ENCODE measurements at places on chromosomes 1 and 21.

GRCh38 chr1:184162281-184162680, 110.8 kb downstream of the TSEN15 start:
- DNase-seq, result no peak

DNA sequence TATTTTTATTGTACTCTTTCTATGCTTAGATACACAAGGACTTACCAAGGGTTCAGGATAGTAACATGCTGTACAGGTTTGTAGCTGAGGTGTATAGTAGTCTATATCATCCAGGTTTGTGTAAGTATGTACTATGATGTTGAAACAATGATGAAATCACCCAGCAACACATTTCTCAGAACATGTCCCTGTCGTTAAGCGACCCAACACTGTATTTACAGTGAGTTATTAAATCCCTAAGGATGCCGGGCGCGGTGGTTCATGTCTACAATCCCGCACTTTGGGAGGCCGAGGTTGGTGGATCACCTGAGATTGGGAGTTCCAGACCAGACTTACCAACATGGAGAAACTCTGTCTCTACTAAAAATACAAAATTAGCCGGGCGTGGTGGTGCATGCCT, 21.6 kb upstream of the RCOR3 start:
- no peak for DNase-seq

DNA sequence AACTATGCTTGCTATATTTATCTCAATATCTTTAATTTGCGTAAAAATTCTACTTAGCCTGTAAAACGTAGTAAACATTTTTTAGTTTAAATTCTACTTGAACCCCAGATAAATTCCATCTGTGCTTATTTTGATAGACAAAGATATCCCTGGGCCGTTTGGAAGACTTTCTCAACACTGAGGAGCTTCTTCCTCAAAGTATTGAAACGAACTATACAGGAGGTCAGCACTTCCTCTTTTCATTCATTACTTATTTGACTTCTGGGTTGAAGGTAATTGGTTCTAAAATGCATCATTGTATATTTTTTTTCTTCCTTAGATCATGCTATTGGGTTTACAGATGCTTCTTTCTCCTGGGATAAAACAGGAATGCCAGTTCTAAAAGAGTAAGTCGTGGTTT, 74.7 kb downstream of the HSPA13 start:
- peak; percentile 7 for DNase-seq

DNA sequence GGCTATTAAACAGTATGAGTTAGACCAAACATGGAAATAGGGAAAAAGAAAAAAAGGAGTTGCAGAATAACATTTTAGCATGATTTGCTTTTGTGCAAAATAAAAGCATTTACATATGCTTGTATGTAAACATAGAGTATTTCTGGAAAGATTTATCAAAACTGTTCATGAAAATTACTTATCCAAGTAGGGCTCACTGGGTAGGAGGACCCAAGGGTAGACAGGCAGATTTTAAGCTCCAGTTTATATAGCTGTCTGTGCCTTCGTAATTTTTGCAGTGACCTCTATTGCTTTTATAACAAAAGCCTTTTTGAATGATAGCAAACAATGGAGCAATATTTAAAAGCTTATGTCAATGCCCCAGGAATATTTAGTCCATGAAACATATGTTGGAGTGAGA, 228.8 kb upstream of the IRF2BP2 start:
- DNase-seq, result no peak

GRCh38 chr1:25699500-25700143, 83.0 kb downstream of the MAN1C1 start:
- DNase-seq, result no peak

- no peak for DNase-seq
Measured at GRCh38 chr1:197268012-197268411, at the start of gene CRB1. Gene CRB1 (plus strand): TSS chr1:197268252. CDS start chr1:197268413, 161 bp downstream.

GRCh38 chr1:27576806-27577227, 27.1 kb downstream of the AHDC1 start:
- no peak for DNase-seq

GRCh38 chr1:85571828-85572227, 8.7 kb upstream of the CCN1 start:
- DNase-seq, result no peak

GRCh38 chr1:37438037-37438868, 36.1 kb upstream of the ZC3H12A start:
- DNase-seq, result no peak

- no peak for DNase-seq
Measured at GRCh38 chr1:152053375-152053774, 16.6 kb upstream of the S100A11 start.

DNA sequence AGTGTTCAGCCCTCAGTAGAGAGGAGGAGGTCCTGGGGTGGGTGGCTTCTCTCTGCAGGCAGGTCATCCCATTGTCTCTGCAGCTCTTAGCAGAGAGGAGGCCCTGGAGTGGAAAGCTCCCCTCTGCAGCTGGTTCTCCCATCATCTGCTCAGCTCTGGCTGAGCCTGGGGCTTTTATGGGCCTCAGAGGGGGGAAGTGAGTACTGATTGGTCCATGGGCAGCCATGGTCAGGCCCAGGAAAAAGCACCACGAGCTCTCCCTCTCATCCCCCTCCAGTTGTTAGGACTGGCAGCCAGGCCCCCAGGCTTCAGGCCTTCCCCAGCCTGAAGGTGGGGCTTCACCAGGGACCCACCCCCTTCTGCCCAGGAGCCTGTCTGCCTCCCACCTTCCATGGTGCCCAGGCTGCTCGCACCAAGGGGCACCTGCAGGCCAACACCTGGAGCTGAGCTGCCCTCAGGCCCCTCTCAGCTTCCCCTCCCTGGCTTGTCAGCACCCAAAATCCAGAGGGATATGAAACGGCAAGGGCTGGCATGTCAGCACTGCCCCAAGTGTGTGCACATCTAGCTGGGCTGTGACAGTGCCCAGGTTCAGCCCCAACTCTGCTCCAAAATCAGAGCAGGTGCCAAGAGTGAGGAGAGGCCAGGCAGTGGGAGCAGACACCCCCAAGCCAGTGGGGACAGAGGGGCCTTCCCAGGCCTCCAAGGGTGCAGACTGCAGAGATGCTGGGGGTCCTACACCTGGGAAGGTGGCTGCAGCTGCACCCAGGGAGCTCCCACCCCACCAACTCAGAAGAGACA, 449.0 kb downstream of the MATN1 start:
- no peak for DNase-seq

- DNase-seq, result no peak
Measured at GRCh38 chr1:225464851-225465792, 37.3 kb upstream of the LBR start.

- DNase-seq, result no peak
Measured at GRCh38 chr1:17618558-17619247, 79.2 kb downstream of the ARHGEF10L start.

DNA sequence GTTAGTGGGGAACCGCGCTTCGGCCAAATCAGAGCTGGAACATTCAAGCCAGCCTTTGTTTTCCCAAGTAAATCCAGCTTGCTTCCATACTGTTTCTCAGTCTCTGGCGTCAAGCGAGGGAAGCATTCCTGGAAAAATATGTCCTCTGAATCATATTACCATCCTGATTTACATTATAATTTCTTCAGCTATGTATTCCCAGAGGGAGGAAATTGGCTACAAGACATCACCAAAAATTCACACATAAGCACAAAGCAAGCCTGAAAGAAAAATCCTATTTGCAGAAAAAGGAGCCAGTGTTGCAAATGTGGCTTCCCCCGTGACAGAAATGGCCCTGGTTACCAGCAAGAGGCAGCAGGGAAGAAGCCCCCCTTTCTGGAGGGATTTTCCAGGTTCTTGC, 233.3 kb downstream of the KCNJ6 start:
- no peak for DNase-seq

- DNase-seq, result no peak
Measured at GRCh38 chr1:65953170-65953569, 160.5 kb downstream of the PDE4B start.

DNA sequence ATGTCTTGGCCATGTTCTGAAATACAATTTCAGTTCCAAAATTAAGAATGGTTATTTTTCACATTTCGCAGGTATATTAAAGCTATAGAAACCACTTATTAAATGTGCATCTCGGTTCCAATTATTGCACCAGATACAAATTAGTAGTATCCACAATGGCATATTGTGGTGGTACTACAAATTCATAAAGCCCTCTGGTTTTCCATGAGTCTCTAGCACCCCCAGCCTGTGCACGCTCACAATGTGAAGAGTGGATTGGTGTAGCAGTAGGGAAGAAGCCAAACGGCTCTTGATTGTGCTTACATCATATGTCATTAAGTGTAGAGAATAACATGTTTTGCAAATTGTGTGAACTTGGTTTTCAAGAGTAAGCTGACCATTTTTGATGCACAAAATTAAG, 1.9 kb upstream of the BRINP3 start:
- DNase-seq, result no peak

- DNase-seq, result no peak
Measured at GRCh38 chr1:201060586-201060985, 37.1 kb upstream of the KIF21B start.

GRCh38 chr1:87424541-87424940, 95.9 kb downstream of the LMO4 start:
- no peak for DNase-seq

DNA sequence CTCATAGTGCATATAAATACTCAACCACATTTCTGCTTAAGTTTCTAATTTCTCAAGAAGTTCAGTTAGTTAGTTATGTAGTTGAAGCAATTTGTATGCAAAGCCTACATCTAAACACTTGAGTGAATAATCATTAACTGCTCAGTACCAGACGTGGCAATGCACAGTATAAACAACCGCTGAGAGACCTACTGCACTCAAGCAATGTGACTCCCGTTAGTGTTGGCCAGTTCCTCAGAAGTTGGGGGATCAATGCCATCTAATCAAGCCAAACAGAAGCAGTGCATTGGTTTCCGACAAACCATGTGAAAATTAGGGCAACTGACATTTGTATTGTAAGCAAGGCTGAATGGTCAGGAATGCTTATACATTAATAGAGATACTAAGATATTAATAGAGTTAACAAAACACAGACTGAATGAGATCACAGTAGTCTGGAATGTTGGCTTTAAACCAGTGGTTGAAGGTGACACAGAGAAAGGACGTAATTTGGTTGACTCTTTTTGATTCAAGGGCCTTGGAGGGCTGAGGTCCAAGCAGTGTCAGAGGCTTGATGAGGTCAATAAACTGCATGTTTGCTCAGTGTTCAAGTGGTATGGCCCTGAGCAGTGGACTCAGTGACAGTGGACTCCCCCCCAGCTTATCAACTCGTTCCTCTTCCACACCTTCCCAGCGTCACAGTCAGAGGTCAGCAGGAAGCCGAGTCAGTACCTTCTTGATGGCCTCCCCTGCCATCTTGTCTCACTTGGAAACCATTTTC, 255.5 kb downstream of the CTH start:
- no peak for DNase-seq
